ENCODE measurements at places on chromosomes 4 and X.

GRCh38 chr4:1269209-1269608, 20.3 kb upstream of the CTBP1 start:
- no peak for DNase-seq

GRCh38 chr4:47913330-47913729, 1.1 kb downstream of the NFXL1 start:
- DNase-seq: no peak

- DNase-seq: no peak
These were observed 1313.7 kb upstream of the PABPC4L start for GRCh38 chr4:135515295-135515694.

- no peak for DNase-seq
These were observed 230.3 kb upstream of the NEIL3 start for GRCh38 chr4:177079327-177079726.

DNA sequence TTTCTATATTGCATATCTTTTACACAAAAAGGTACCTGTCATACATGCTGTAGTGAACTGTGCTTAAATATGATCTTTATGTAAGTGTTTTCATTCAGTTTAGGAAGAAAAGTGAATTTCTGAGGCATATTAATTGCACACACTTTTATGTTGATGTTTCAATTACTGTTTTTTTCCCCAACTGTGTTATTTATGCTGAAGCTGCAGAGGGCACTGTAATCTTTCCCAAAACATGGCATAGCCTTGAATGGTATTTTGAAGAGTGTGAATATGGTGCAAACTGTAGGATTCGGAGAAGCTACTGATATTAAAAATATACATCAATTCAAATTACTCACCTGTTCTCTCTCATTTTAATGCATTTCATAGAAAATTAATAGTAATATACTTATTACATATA, 6.0 kb upstream of the CENPE start:
- peak; percentile 53 for DNase-seq

GRCh38 chr4:100707786-100708185, 190.0 kb upstream of the EMCN start:
- no peak for DNase-seq

- no peak for DNase-seq
These were observed 414.4 kb downstream of the ARHGAP24 start for GRCh38 chr4:85889314-85889713.

DNA sequence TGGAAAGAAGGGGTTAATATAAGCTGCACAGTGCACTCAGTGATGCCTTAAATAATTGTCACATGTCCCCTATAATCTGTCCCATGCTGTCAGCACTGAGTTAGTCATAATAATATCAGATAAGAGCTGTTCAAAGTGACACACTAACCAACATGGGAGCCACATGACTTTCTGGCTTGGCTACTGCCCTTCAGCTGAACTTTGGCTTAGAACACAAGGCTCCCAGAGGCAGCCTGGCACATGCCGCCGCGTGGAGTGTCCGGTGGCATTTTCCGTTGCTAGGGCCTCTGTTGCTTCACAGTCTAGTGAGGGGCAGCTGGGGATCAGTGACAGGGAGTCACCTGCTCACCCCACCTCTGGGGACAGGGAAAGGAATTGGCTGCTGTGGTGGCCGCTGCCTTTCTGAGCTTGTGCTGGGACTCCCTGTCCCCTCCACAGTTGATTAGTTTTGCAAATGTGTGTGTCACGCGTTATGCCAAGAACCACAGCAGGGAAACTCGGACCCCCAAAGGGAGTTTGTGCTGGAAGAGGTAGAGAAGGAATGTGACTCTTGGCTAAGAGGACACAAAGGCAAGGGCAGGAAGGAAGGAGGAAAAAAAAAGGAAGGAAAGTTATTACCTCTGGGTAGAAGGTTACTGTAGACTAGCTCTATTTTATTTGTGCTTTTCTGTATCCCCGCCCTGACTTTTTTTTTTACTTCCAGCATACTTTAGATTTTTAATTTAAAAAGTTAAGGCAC, 41.1 kb upstream of the PPARGC1A start:
- peak; percentile 11 for DNase-seq

GRCh38 chr4:121096191-121096590, 23.9 kb upstream of the NDNF start:
- DNase-seq: no peak

GRCh38 chr4:88333741-88334405, 44.8 kb upstream of the HERC6 start:
- DNase-seq: no peak

DNA sequence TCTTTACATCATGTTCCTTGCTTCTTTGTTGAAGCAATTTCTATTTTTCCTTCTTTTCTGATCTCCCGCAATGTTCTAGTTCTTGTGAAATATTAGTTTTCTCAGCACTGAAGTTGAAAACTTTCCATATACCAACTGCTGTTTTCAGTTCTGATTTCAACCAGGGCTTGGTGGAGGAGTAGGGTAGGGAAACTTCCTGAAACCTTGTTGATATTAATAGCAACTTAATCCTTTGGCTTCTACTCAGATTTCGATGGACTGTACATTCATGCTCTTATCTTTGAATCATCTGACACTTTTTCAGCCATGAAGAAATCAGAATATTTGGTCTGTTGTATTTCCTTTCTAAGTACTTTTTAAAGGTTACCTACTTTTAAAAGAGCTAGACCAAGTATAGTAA, 315.8 kb downstream of the RPA4 start:
- DNase-seq: no peak

- no peak for DNase-seq
These were observed 20.1 kb downstream of the HTT-AS start for GRCh38 chr4:3054169-3054759.

GRCh38 chr4:52248820-52249219, 197.7 kb downstream of the SPATA18 start:
- DNase-seq: no peak

- no peak for DNase-seq
These were observed 69.2 kb downstream of the MID1IP1 start for GRCh38 chrX:38870361-38870895.

All from brain (organoid and tissue), 16 donors.